Activated naive CD4-positive, alpha-beta T cell treated with anti-CD3 and anti-CD28 coated beads, Interleukin-2, amount 50 U/mL, for 16 hours (primary cell): ENCODE measurements at places on chromosomes 11 and 22.

- DNase-seq, result no peak
Measured at GRCh38 chr11:86811637-86812321, 11.4 kb downstream of the PRSS23 start.

GRCh38 chr22:48906216-48906835 lies 921.3 kb downstream of the BRD1 start:
- peak; percentile 3 for DNase-seq

- DNase-seq, result peak; percentile 53
Measured at GRCh38 chr11:61120706-61121191, 18.5 kb downstream of the CD5 start.

DNA sequence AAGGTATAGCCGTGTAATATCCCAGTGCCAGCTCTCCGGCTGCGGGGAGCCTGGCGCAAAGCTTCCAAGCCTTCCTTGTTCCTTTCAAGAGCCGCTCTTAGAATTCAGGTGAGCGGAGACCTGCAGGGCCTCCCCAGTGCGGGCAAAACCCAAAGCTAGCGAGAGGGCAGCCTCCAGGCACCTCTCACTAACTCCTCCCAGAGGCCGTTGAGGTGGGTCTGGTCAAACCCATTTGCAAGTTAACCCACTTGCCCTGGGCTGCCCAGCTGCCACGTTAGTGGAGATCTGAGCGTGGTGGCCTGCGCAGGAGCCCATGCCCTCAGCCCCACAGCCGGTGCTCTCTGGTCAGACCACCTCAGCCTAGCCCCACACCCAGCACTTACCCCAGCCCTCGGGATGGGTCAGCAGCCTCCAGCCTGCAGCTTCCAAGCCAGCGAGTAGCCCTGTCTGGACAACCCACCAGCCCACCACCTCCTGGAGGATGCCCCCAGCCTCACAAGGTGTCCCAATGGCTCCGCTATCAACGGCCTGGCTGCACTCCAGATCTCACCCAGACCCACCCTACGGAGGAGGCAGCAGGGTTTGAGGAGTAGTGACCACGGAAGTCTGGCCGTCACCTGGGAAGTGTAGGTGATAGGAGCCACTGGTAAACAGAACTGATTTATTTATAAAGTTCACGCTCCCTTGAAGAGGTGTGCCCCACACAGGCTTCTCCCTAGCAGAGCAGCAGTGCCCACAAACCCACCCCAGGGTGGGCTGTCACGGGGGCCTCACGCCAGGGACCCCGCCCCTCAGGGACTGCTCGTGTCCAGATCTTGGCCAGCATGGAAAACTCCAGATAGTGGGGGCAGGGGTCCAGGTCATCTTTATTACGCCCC lies 2.3 kb downstream of the ASCL2 start:
- DNase-seq, result no peak

DNA sequence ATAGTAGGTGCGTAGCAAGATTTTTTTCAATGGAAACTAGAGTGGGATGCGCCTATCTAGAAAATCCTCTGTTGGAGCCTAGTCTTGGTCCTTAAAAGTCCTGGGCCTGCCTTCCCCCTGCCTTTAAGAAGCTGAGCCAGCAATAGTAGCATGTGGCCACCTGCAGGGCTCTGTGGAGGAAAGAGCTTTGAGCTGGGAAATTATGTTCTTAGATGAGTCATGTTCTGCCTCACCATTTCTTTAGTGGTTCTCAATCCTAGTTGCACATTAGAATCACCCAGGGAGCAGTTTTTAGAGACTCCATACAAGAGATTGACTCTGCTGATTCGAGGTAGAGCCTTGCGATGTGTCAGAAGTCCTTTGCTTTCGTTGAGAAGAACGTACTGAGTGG lies 133.5 kb downstream of the COMMD9 start:
- DNase-seq, result no peak

DNA sequence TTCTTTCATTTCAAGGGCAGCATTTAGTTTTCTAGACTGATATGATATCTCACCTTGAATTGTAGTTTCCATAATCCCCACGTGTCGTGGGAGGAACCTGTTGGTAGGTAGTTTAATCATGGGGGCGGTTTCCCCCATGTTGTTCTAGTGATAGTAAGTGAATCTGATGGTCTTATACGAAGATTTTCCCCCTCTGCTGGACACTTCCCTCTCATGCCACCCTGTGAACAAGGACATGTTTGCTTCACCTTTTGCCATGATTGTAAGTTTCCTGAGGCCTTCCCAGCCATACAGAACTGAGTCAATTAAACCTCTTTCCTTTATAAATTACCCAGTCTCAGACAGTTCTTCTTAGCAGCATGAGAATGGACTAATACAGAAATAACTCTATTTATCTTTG lies 851.1 kb upstream of the FAT3 start:
- no peak for DNase-seq
